ENCODE measurements at places on chromosomes 16 and 17.

- no peak for DNase-seq
Measured at GRCh38 chr17:31738488-31738887, 120.6 kb downstream of the COPRS start.

GRCh38 chr16:78352184-78352583, 252.7 kb downstream of the WWOX start:
- DNase-seq: no peak

- DNase-seq: no peak
Measured at GRCh38 chr16:58019866-58020538, 5.6 kb upstream of the MMP15 start.

- peak; percentile 81 for DNase-seq
Measured at GRCh38 chr17:41496803-41497484, 7.2 kb upstream of the KRT36 start.

DNA sequence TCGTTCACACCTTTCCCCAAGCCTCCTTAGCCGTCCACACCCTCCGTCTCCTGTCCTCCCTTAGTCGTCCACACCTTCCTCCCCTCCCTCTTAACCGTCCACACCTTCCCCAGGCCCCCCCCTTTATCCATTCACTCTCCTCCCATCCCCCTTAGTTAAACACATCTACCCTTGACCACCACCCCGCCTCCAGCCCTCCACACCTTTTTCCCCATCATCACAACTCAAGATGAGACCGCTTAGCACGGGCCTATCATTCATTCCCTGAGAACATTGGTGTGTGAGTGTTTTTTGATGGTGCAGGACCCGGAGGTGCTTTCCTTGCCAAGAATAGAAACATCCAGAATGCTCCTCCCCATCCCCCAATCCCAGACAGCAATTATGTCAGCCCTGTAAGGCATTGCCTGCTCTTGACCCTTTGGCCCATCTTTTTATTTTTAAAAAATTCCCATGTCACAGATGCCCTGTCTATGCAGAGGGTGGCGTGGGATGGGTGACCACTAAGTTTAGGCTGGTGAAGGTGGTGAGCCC, 1.4 kb downstream of the TENT4B start:
- DNase-seq: no peak

Measured in stimulated activated CD4-positive, alpha-beta T cell treated with anti-CD3 and anti-CD28 coated beads, Interleukin-1b, Interleukin-23, amount 100 ng/mL, for 48 hours (primary cell).